ENCODE measurements at places on chromosomes 7 and 10.

DNA sequence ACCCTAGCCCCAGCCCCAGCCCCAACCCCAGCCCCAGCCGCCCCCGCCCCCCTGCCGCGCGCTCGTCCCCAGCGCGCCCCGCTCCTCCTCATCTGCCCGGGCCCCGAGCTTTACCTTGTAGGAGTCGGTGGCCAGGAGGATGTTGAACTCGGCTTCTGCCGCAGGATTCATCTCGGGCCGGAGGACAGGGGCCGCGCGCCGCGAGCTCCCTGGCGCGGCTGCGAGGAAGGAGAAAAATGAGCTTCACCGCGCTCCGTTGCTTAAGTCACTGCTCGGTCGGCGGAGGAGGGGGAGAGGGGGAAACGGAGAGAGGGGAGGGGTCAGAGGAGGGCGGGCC is at the start of gene NAMPT:
TSS of gene NAMPT (minus strand) at position 270 of the 337 bp plus-strand sequence. CDS start at position 171, 99 bp downstream.
- DNase-seq = no peak

- DNase-seq = no peak
Observed at GRCh38 chr10:66514666-66515065, 411.2 kb upstream of the LRRTM3 start.

GRCh38 chr10:3676564-3676963 is 108.4 kb downstream of the KLF6 start:
- no peak for DNase-seq

DNA sequence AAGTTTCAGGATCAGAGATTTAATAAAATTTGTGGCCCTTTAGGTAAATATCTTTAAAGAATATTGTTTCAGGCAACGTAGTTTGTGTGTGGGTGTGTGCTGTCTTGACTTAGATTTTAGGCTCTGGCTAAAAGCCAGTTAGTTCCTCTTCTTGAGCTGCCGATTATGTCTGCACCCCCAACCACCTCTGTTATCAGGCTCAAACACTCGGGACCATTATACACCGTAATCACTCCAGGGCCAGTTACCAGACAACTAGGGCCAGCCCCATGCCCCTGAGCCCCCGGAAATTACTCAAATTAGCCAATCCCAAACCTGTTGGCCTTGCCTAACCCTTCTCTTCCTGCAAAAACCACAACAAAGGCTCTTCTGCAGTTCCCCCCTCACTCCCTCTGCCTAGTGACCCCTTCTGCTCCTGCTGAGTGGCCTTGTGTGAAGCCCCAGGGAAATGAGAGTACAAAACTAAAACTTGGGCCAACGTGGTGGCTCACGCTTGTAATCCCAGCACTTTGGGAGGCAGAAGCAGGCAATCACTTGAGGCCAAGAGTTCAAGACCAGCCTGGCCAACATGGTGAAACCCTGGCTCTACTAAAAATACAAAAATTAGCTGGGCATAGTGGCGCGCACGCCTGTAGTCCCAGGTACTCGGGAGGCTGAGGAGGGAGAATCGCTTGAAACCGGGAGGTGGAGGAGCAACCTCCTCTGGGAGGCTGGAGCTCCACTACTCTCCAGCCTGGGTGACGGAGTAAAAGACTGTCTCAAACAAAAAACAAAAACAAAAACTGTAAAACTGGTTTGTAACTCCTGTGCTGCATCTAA is 9.2 kb upstream of the HNRNPF start:
- no peak for DNase-seq

GRCh38 chr7:41045556-41046123 is 657.2 kb downstream of the INHBA start:
- no peak for DNase-seq

GRCh38 chr7:27364344-27364758 is 121.7 kb downstream of the EVX1 start:
- no peak for DNase-seq

- peak; percentile 12 for DNase-seq
Observed at GRCh38 chr7:122143376-122143750, 686 bp downstream of the AASS start.

DNA sequence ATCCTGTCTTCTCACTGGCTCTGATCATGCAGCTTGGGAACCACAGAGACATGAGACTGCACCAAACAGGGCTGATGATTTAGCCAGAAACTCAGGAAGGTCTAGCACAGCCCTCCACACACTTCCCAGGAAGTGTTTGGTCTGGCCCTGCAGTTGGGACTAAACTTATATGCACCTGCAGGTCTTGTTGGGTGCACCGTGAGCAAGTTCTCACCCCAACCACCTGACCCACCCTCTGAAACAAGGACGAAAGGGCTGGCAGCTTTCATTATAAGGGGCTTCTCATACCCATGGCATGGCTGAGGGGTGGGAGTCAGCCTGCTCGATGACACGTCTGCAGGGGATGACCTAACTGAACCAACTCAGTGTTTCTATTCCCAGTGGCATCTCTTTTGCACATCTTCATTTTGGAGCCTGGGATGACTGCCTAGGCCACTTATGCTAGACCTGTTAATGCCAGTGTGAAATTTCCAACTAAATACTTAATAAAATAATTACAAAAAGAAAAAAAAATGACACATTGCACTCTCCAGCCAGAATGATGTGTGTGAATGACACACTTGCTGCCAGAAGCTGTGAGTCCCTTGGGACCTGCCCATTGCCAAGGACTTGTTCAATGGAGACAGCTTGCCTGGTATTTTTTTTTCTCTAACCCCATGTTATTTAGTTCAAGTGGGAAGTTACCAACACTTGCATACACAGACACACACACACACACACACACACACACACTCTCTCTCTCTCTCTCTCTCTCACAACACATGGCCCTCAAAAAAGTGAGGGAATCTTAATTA is 102.6 kb downstream of the NEURL1 start:
- DNase-seq = no peak

DNA sequence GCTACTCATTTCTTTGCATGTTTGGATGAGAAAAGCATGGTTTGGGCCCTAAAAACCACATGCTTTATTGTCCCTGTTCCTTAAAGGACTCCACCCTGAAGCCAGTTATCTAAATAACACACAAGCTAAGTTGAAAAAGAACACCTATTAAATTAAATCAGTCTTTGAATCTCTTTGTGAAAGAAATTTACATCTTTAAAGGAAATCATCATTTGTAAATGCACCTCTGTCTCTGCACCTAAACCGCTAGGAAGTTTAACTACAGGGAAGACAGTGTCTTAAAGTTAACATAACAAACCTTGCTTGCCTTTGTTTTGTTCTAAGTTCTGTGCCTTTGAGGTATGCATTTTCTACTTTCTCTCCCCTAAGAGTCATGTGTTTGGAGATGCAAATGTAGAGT is 52.6 kb downstream of the HTR7 start:
- DNase-seq = no peak

GRCh38 chr10:74032900-74033655 is 35.2 kb downstream of the VCL start:
- DNase-seq = no peak

DNA sequence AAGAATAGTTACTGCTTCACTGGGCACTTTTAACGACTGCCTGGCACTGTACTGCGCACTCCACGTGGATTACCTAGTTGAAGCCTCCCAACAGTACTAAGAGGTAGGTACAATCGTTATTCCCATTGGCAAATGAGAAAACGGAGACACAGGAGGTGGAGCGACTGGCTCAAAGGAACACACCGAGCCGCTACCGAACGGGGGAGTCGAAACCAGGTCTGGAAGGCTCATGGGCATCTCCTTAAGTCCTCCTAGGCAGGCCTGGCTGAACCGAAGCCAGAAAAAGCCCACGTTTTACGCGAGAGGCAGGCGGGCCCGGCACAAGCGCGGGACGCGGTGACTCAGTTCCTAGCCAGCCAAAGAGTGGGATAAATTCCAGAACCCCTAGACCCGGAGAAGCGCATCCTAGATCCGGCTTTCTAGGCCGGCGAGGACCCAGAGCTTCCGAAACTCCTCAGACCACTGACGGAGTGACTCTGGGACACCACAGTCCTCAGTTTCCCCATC is 472 bp downstream of the PDAP1 start:
- DNase-seq = no peak

DNA sequence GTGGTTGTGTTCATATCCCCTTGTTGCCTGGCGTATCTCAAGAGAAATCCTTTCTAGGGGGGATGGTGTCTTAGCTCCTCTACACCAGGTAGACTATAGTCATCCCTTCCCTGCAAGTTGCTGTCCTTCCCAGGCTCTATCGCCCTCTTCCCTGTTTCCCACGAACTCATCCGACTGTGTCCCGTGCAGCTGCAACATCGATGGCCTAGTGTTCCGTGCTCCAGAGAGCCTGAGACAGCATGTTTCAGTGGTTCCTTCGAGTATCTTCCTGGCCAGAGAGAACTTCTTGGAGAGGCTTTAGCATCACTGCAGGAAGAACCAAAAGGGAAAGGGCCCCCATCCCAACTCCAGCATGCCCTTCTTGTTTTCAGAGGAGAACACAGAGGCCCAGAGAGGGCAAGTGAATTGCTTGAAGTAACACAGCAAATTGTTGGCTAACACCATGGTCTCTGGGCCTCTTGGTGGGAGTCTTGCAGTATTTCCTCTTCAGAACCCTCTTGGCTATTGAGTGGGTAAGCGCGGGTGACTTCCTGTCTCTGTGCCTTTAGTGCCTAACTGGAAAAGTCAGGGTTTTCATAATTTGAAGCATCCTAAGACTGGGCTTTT is 162.9 kb downstream of the RGS10 start:
- no peak for DNase-seq

DNA sequence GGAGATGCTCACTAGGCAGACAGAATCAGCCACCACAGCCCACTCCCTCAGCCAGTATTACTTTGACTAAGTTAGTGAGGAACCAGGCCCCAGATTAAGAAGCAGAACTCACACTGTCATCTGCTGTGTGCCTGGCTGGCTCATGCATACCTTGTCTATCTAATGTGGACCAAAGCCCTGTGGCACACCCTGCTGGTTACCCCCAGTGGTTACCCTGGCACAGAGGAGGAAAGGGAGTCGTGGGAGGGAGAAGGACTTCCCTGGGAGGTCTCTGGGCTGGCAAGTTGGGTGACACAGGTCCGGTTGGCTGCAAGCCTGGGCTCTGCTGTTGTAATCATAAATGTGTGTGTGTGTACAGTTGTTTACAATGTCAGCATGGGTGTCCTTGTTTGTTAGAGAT is 7.5 kb upstream of the SH2D4B start:
- DNase-seq = no peak

DNA sequence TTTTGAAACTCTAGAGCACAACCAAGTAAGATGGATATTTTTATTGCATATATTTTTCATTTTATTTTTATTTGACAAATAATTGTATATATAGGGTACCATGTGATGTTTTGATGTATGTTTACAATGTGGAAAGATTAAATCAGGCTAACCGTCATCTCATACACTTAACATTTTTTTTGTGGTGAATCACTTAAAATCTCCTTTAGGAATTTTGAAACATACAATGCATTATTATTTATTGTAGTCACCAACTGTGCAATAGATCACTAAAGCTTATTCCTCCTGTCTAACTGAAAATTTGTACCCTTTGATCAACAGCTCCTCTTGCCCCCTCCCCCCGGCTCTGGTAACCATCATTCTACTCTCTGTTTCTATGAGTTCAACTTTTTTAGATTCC is 77.2 kb downstream of the DNAH11 start:
- DNase-seq = no peak

DNA sequence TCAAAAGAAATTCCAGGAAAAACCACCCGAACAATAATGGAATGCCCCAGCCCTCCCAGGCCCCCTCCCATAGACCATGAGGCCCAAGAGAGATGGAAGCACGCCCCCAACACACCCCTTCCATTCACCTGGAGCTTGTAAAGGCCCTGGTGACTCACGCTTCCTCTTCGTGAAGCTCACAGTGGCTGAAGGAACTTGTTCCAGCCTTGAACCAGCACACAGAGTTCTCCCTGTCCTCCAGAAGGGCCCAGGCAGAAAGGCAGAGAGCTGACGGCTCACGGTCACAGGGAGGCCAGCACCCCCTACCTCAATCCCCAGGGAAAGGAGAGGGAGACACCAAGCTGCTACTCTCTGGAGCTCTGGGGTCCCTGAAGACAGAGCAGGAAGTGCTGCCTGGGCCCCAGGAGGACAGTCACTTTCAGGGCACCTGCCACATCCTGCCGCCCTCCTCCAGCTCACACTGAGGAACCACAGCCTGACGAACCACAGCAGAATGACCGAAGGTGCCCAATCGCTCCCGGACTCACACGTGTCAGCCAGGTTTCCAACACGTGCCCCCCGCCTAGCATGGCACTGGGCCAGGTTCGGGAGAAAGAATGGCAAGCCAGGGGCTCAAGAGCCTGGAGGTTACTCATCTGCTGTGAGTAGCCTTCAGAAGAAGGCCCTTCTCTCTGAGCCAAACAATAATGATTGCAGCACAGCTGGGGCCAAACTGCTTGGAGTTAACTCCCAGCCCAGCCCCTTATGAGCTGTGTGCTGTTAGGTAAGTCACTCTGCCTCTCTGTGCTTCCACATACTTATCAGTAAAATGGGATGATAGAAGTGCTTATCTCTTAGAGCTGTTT is 52.8 kb downstream of the DLG5 start:
- no peak for DNase-seq

- DNase-seq = no peak
Observed at GRCh38 chr10:116427671-116428070, at the start of gene PNLIPRP3. TSS of gene PNLIPRP3 (plus strand) at chr10:116427847. CDS start at chr10:116428013, 166 bp downstream.

GRCh38 chr7:158809596-158809995 is 19.7 kb downstream of the ESYT2 start:
- no peak for DNase-seq

DNA sequence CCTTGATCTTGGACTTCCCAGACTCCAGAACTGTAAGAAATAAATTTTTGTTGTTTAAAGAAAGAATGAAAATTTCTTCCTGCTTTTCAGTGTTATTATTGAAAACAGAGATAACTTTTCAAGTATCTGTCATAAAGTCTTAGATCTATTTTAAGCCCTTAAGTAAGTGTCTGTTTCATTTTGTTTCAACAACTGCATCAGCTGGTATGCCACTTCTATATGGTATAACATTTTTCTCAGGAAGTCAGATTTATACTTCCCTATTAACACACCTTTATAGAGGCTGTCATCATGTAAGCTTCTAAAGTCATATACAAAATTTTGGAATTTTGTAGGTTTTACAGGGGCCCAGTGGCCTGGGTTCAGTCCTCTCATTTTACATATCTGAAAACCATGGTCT is 24.4 kb downstream of the RALA start:
- no peak for DNase-seq

DNA sequence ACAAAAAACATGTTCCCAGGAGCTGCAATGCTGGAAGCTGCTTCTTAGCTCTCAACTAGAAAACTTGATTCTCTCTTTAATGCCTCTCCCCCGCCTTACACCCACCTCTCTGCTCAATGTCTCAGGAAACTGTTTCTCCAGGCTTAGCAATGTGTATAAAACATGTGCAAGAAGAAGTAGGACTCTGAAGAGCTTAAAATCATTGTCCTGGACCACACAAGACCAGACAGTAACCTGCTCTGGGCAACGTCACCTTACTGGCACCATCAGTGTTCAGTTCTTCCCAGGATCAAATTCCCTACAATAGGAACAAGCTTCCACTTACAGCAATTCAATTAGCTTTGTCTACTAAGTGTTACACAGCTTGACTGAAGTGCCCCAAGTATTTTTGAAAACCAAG is 104.9 kb downstream of the RAPGEF5 start:
- DNase-seq = no peak

DNA sequence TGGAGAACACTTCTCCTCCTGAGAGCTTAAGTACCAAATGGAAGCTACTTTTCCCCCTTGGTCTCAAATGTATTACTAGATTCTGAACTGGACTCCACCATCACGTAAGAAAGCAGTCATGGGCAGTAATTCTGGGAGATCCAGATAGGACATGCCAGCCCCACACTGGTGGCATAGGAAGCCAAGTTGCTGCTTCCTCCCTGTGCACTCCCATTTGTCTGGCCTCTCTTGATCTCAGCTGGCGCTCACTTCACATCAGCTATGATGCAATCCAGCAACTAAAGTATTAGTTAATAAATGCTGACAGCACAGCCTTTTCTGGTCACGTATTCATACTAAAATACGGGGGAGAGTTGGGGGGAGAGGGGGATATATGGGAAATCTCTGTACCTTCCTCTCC is 3.4 kb upstream of the IL6 start:
- no peak for DNase-seq
